ENCODE measurements at places on chromosomes 13 and 19.

- DNase-seq: peak; percentile 68
These were observed 42.0 kb upstream of the NFIC start for GRCh38 chr19:3324405-3324856.

- DNase-seq: no peak
These were observed 76.0 kb upstream of the TSC22D1 start for GRCh38 chr13:44652168-44652567.

DNA sequence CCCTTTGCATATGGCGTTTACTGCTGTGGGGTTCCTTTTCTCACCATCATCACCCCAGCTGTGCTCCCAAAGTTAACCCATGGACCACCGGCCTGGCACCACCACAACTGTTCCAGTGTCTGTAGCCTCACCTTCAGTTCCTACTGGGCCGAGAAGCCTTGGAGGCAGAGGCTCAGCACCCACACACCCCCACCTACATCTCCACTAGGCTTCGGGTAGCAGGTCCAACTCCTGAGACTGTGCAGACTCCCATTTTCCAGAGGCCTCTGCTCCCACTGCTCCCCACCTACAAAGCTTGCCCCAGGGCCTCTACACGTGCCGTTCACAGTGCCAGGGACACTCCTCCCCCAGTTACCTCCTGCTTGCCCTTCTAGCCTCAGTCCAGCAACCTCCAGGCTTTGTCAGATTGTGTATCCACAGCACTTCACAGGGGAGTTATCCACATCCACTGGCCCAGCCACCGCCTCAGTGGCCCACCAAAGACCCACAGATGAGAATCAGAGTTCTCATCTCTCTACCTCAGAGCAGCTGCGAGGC is 14.1 kb downstream of the SLC27A5 start:
- DNase-seq: no peak

DNA sequence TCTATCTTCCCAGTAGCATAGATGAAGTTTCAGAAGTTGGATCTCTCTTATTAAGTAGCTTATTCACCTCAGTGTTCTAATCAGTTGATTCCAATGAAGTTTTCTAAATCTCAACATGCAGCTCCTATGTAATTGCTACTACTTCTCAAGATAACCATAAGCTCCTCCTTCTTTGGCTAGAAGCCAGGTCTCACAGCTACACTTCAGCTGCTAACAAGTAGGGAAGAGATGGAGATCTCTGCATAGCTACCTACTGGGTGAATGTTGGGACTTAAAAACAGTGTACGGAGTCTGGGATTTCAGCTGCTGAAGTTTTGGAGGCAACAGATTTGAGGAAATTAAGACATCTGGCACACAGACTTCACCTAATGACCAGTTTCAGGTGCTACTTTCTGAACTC is 661.0 kb downstream of the SLITRK1 start:
- no peak for DNase-seq

DNA sequence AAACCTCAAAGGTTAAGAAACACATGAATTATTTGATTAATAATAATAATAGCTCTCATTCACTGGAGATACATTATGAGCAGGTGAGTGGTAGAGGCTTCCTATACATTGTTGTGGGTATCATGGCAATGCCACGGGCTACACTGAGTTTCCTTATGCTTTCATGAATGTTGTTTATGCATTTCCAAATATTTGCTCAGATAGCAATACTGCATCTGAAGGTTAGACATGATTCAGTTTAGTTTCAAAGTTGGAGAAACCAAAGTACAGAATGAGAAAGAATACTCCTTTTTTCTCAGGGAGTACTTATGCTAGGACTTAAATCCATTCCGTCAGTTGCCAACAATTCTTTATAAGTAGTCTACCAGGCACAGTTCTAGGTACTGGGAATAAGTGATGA is 108.5 kb downstream of the FRY start:
- no peak for DNase-seq
